ENCODE measurements at places on chromosomes 7 and 10.

- no peaks in the 10 kb centered on the region for H3K27me3 ChIP-seq
- no peaks in the 10 kb centered on the region for H3K4me1 ChIP-seq
- DNase-seq = no peak
Observed at GRCh38 chr7:29270594-29271318, 76.2 kb downstream of the CHN2 start.

DNA sequence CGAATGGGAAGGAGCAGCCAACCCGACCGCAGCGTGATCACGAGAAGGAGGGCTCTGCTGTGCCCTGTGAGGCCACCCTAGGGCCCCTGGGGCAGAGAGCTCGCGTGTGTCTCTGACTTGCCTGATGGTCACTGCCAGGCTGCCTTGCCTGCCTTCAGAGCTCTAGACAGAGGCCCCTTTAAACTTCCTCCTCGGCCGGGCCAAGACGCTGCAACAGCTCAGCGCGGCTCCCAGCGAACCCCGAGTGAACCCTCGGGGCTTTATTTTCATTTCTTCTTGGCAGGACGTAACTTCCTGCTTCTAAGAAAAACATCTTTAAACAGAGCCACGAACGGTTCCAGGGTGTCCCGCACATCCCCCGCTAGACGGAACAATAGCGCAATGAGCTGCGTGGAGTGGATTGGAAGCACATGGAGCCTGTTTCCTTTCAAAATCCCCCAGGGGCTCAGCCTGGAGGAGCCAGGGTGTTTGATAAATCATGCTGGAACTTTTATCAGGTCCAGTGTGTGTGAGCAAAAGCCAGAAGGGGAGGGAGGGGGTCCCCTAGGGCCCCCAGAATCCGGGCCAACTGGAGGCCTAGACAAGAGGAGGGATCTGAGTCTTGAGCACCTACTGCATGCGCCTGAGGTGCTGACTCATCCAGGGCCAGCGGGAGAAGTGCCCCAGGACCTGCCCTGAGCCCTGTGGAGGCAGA is 134.1 kb upstream of the GDF10 start:
- H3K27me3 ChIP-seq = no peaks in the 10 kb centered on the region
- no peaks in the 10 kb centered on the region for H3K36me3 ChIP-seq
- H3K27ac ChIP-seq = peak overlapping the region; percentile 32
- DNase-seq = peak; percentile 71

DNA sequence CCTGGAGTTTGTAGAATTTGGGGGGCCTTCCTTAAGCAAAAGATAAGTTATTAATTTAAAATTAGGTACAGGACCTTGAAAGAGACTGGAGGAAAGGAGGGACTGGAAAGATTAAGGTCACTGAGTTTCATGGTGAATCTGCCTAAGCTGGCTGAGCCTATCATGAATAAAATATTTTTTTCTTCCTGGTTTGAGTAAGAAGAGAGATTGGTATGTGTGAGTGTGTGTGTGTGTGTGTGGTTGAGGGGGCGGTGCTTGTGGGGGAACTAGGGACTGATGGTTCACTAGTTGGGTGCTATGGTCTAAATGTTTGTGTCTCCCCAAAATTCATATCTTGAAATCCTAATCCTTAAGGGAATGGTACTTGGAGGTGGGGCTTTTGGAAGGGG is 142.5 kb upstream of the PRKCQ start:
- H3K27me3 ChIP-seq = no peaks in the 10 kb centered on the region
- no peak for DNase-seq
- H3K4me1 ChIP-seq = peaks cover 5% of the 10 kb centered on the region
- no peak overlapping the region for H3K27ac ChIP-seq

GRCh38 chr10:97019213-97019844 is 166.4 kb downstream of the SLIT1 start:
- no peaks in the 10 kb centered on the region for H3K27me3 ChIP-seq
- no peaks in the 10 kb centered on the region for H3K36me3 ChIP-seq
- peaks cover 24% of the 10 kb centered on the region for H3K4me1 ChIP-seq
- no peak overlapping the region for H3K4me3 ChIP-seq
- DNase-seq = no peak
- H3K27ac ChIP-seq = no peak overlapping the region

GRCh38 chr10:23422003-23422411 is 16.9 kb upstream of the OTUD1 start:
- H3K4me3 ChIP-seq = no peak overlapping the region
- no peak overlapping the region for H3K27ac ChIP-seq
- H3K27me3 ChIP-seq = no peaks in the 10 kb centered on the region
- no peak for DNase-seq

DNA sequence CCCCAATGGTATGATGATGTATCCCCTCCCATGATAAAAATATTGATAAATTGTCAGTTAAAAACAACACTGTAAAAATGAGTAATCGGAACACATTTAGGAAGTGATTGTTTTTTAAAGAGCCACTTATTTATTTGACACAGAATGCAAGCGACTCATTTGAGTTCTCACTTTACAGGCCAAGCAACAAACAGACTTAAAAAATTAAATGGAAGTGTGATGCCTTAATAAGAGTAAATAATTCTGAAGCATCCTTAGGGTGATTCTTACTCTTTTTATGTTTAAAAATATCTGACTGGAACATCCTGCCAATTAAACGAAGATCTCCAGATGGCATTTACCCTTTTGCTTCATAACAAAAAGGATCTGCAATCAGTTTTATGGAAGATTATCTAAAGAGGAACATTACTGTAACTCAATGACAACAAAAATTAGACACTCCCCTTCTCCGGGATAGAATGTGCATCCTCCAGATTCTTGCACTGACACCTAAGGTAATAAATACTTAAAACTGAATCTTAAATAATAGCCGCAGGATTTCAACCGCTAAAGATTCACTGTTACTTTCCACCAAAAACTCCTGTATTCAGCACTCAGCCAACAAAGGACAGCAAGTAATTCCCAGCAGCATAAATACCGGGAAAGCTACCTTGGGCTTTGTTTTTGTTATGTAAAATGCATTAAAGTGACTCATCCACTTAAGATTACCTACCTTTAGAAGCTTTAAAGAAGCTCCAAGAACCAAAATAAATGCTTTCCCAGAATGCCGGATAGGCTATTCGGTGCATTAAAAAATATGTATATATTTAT is 1.7 kb downstream of the CACNA2D1 start:
- H3K36me3 ChIP-seq = no peaks in the 10 kb centered on the region
- peak overlapping the region; percentile 92 for H3K27ac ChIP-seq
- peak overlapping the region; percentile 82 for H3K4me3 ChIP-seq
- no peaks in the 10 kb centered on the region for H3K27me3 ChIP-seq

- no peak overlapping the region for H3K27ac ChIP-seq
- no peaks in the 10 kb centered on the region for H3K27me3 ChIP-seq
- no peaks in the 10 kb centered on the region for H3K36me3 ChIP-seq
- H3K4me3 ChIP-seq = no peak overlapping the region
- DNase-seq = no peak
Observed at GRCh38 chr10:20582041-20582440, 315.1 kb downstream of the NEBL start.

- no peak overlapping the region for H3K27ac ChIP-seq
- H3K4me3 ChIP-seq = no peak overlapping the region
- H3K27me3 ChIP-seq = no peaks in the 10 kb centered on the region
- no peaks in the 10 kb centered on the region for H3K36me3 ChIP-seq
Observed at GRCh38 chr10:22761569-22762220, 47.3 kb upstream of the PIP4K2A start.

DNA sequence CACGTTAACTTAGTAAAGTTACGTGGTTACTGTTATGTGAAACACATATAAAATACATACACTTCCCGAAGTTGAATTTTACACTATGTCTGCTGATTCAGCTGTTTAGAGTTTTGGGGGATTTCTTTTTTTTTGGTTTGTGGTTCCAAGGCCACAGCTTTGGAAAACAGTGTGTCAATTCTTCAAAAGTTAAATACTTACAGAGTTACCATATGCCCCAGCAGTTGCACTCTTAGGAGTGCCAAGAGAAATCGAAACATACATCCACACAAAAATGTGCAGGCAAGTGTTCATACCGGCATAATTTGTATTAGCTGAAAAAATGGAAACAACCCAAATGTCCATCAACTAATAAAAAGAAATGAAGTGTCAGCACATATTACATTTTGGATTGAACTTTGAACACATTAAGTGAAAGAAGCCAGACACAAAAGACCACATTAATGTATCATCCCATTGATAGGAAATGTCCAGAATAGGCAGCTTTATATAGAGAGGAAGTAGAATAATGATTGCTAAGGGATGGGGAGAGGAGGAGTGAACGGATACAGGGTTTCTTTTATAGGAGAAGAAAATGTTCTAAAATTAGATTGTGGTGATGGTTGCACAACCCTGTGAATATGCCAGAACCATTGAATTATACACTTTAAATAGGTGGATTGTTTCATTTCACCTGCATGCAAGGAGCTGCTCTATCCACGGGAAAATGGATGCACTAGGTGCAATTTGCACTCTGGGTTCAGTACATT is 17.6 kb downstream of the APBB1IP start:
- H3K4me3 ChIP-seq = no peak overlapping the region
- no peak overlapping the region for H3K27ac ChIP-seq
- DNase-seq = no peak
- H3K4me1 ChIP-seq = no peaks in the 10 kb centered on the region
- no peaks in the 10 kb centered on the region for H3K36me3 ChIP-seq
- H3K27me3 ChIP-seq = no peaks in the 10 kb centered on the region

- DNase-seq = no peak
- H3K4me3 ChIP-seq = peak overlapping the region; percentile 89
- H3K27me3 ChIP-seq = no peaks in the 10 kb centered on the region
- no peaks in the 10 kb centered on the region for H3K36me3 ChIP-seq
- H3K4me1 ChIP-seq = peaks cover 27% of the 10 kb centered on the region
Observed at GRCh38 chr10:43136995-43137716, 1.1 kb upstream of the CSGALNACT2 start.

GRCh38 chr7:110774071-110774470 is 316.9 kb upstream of the LRRN3 start:
- DNase-seq = no peak
- no peaks in the 10 kb centered on the region for H3K4me1 ChIP-seq
- no peak overlapping the region for H3K27ac ChIP-seq
- no peak overlapping the region for H3K4me3 ChIP-seq
- no peaks in the 10 kb centered on the region for H3K27me3 ChIP-seq

GRCh38 chr7:142749218-142749993 is at the start of gene PRSS1:
TSS of gene PRSS1 (plus strand) at chr7:142749472. CDS start at chr7:142749485, 13 bp downstream.
- H3K36me3 ChIP-seq = no peaks in the 10 kb centered on the region
- DNase-seq = no peak
- H3K4me3 ChIP-seq = no peak within 1 kb of the TSS
- H3K27me3 ChIP-seq = no peaks in the 10 kb centered on the region

GRCh38 chr7:157440346-157441022 is 103.7 kb downstream of the DNAJB6 start:
- no peak overlapping the region for H3K4me3 ChIP-seq
- DNase-seq = no peak
- no peaks in the 10 kb centered on the region for H3K27me3 ChIP-seq
- H3K4me1 ChIP-seq = no peaks in the 10 kb centered on the region
- no peak overlapping the region for H3K27ac ChIP-seq
- H3K36me3 ChIP-seq = no peaks in the 10 kb centered on the region

- DNase-seq = no peak
- H3K36me3 ChIP-seq = no peaks in the 10 kb centered on the region
- H3K27ac ChIP-seq = no peak overlapping the region
- H3K4me1 ChIP-seq = peaks cover 30% of the 10 kb centered on the region
- no peaks in the 10 kb centered on the region for H3K27me3 ChIP-seq
Observed at GRCh38 chr7:121078701-121079227, 90.3 kb downstream of the CPED1 start.

GRCh38 chr7:151025924-151026671 is 1.8 kb upstream of the ATG9B start:
- H3K4me3 ChIP-seq = no peak overlapping the region
- no peaks in the 10 kb centered on the region for H3K27me3 ChIP-seq
- no peak for DNase-seq
- H3K27ac ChIP-seq = no peak overlapping the region
- H3K4me1 ChIP-seq = peaks cover 16% of the 10 kb centered on the region

DNA sequence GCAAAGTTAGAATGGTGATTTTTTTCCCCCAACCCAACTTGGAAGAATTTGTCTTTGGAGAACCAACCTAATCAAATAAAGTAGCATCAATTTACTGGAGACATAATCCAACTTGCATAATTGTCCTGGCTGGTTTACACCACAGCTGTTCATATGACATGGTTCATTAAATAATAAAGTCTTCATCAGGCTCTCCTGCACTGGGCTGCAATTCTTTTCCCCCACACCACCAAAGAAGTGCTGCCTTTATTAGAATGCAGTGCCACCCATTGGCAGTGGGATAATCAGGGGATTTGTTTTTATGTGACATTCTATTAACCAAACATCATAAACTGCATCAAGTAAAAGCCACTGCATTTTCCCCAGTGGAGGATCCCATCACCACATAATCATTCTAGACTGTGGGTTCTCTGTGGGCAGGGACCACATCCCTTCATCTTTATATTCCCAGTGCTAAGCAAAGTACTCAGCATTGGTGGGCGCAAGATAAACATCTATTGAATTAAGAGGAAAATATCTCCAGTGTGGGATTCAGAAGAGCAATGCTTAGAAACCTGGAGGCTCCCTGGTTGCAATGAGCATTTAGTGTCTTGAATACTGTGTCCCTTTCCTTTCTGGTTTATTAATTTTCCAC is 322.0 kb downstream of the KCNMA1 start:
- no peaks in the 10 kb centered on the region for H3K4me1 ChIP-seq
- H3K27ac ChIP-seq = no peak overlapping the region
- H3K27me3 ChIP-seq = peaks cover 38% of the 10 kb centered on the region
- H3K4me3 ChIP-seq = no peak overlapping the region
- no peak for DNase-seq

- H3K4me3 ChIP-seq = no peak overlapping the region
- H3K4me1 ChIP-seq = no peaks in the 10 kb centered on the region
- H3K27me3 ChIP-seq = no peaks in the 10 kb centered on the region
- no peak for DNase-seq
Observed at GRCh38 chr7:125670926-125671572, 741.4 kb upstream of the POT1 start.

- peaks cover 2% of the 10 kb centered on the region for H3K36me3 ChIP-seq
- no peak overlapping the region for H3K27ac ChIP-seq
- no peaks in the 10 kb centered on the region for H3K27me3 ChIP-seq
Observed at GRCh38 chr10:29496341-29497162, 138.2 kb downstream of the SVIL start.

DNA sequence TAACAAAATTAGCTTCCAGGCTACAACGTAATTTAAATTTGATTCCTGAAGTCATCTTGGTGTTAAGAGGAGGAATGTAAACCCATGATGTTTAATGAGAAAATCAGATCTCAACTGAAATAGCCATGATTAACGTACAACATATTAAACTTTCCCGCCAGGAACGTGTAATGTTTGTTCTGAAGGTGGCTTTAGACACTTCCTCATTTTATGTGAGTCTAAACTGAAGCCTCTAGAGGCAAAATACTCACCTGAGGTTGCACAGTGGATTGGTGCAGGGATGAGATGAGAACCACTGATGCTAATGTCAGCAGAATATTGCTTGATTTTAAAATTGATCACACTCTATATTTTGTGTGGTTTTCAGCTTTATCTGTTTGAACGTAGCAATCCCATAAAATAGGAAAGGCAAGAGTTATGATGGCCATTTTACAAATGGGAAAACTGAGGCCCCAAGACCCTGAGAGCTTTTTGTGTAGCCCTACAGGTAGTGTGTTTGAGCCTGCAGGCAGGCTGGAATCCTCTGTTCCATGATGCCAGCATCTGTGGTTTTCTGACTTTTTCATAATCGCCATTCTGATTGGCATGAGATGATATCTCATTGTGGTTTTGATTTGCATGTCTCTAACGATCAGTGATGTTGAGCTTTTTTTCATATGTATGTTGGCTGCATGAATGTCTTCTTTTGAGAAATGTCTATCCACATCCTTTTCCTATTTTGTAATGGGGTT is 243.7 kb upstream of the BMPER start:
- H3K4me3 ChIP-seq = no peak overlapping the region
- no peaks in the 10 kb centered on the region for H3K27me3 ChIP-seq
- H3K36me3 ChIP-seq = no peaks in the 10 kb centered on the region
- H3K27ac ChIP-seq = no peak overlapping the region
- H3K4me1 ChIP-seq = no peaks in the 10 kb centered on the region

Measured in heart left ventricle (tissue), 16 donors.